ENCODE measurements at places on chromosomes 16 and 17. TPM values are rescaled to one million over a fixed set of nuclear protein-coding genes. Genes with fewer than 3 reads are reported as not detected.

The CCT6B gene
- 0.84 TPM for total RNA-seq

The GLIS2 gene
- total RNA-seq: 1.2 TPM

- no peak for DNase-seq
Measured at GRCh38 chr16:50467943-50468748, 80.0 kb upstream of the NKD1 start.

DNA sequence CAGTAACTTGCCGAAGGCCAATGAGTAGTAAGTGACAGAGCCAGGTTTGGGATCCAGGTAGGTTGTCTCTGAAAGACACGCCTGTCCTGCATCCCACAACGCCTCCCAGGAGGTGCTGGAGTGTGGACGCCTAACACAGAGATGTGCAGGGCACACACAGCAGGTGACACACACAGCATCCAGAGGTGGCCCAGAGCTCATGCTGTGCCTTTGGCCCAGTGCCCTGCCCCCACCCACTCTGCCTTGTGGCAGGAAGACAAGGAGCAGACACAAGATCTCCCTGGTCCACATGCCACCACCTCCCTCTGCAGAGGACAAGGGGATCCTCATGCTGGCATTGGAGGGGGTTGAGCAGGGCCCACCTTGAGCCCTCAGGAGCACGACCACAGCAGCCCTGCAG is 14.7 kb upstream of the STH start:
- no peak for DNase-seq

DNA sequence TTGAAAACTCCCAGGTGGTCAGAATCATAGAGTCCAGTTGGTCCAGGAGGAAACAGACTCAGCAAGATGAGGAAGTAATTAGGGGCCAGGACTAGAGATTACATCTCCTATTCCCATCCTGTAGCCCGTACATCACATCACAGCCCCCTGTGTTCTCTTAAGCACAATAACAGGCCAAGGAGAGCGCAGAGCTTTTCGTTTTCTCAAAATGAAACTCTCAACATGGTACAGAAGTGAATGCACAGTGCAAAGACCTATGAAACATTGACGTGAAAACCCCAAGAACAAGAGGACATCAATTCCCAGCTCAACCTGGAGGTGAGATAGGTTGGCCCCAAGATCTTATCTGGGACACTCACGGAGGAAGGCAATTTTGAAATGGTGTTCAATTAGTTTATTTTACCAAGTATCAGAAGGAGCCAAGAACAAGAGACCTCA is 9.0 kb downstream of the PIK3R5 start:
- DNase-seq: no peak
